ENCODE measurements at places on chromosomes 4 and X.

- DNase-seq: no peak
Observed at GRCh38 chr4:879729-880077, 52.4 kb downstream of the GAK start.

GRCh38 chrX:86051741-86052140 lies 4.4 kb upstream of the CHM start:
- DNase-seq: no peak

DNA sequence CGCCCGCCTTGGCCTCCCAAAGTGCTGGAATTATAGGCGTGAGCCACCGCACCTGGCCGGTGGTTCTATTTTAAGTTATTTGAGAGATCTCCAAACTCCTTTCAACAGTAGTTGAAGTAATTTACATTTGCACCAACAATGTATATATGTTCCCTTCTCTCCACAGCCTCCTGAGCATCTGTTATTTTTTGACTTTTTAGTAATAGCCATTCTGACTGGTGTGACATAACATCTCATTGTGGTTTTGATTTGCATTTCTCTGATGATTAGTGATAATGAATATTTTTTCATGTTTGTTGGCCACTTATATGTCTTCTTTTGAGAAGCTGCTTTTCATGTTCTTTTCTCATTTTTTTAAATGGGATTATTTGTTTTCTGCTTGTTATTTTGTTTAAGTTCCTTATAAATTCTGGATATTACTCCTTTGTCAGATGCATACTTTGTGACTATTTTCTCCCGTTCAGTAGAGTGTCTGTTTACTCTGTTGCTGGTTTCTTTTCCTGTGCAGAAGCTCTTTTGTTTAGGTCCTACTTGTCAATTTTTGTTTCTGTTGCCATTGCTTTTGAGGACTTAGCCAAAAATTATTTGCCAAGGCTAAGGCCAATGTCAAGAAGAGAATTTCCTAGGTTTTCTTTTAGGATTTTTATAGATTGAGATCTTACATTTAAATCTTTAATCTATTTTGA lies 213.2 kb downstream of the ARHGAP24 start:
- no peak for DNase-seq

DNA sequence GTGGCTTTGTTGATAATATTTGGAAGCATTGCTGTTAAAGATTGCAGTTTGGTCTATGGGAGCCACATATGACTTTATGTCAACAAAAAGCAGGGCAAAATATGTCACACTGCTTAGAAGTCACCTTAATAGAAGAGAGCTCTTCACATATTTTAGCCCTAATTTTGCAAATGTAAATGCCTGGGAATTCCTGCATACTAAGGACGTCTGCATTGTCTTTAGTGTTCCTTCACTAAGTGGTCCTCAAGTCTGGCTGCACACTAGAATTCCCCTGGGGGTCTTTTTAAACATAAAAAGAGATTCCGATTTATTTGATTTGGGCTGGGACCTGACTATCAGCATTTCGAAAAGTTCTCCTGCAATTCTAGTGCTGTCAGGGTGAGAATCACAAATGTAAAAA lies 495.1 kb upstream of the FAM241A start:
- DNase-seq: no peak

GRCh38 chr4:141109983-141110382 lies 23.3 kb downstream of the RNF150 start:
- DNase-seq: no peak

Measured in HS-5 (cell line).